ENCODE measurements at places on chromosomes 6 and 20. TPM values are rescaled to one million over a fixed set of nuclear protein-coding genes. Genes with fewer than 3 reads are reported as not detected.

The PPP1R3G gene
- total RNA-seq, result 0.94 TPM

The TBXT gene
- not detected for total RNA-seq

The PRRT1 gene
- not detected for total RNA-seq

The C6orf163 gene
- 0.58 TPM for total RNA-seq

The SEL1L2 gene
- not detected for total RNA-seq

The TP53TG5 gene
- not detected for total RNA-seq

The SLC13A3 gene
- 1.6 TPM for total RNA-seq

The MYLK2 gene
- total RNA-seq, result not detected

The SIRPB1 gene
- total RNA-seq, result 8.0 TPM

The TRAPPC3L gene
- not detected for total RNA-seq

The FOXS1 gene
- total RNA-seq, result not detected

The INSM1 gene
- total RNA-seq, result not detected

The C6orf141 gene
- 11.6 TPM for total RNA-seq

The SEMG1 gene
- not detected for total RNA-seq

The BNIP5 gene
- total RNA-seq, result not detected

The TGM3 gene
- total RNA-seq, result not detected

The EDN3 gene
- not detected for total RNA-seq

The MOXD1 gene
- total RNA-seq, result 28.5 TPM

- DNase-seq, result peak; percentile 54
Measured at GRCh38 chr6:41066867-41067304, 5.3 kb downstream of the OARD1 start.

GRCh38 chr20:9447182-9447581, 67.2 kb upstream of the LAMP5 start:
- no peak for DNase-seq

GRCh38 chr6:98041921-98042320, 758.9 kb upstream of the MMS22L start:
- DNase-seq, result no peak

- DNase-seq, result no peak
Measured at GRCh38 chr6:43060034-43060754, 763 bp downstream of the KLC4 start.

GRCh38 chr20:62739581-62740285, 31.1 kb downstream of the NTSR1 start:
- no peak for DNase-seq

- no peak for DNase-seq
Measured at GRCh38 chr6:126672649-126673048, 332.7 kb downstream of the CENPW start.

- no peak for DNase-seq
Measured at GRCh38 chr6:90759664-90760063, 172.8 kb upstream of the MAP3K7 start.

DNA sequence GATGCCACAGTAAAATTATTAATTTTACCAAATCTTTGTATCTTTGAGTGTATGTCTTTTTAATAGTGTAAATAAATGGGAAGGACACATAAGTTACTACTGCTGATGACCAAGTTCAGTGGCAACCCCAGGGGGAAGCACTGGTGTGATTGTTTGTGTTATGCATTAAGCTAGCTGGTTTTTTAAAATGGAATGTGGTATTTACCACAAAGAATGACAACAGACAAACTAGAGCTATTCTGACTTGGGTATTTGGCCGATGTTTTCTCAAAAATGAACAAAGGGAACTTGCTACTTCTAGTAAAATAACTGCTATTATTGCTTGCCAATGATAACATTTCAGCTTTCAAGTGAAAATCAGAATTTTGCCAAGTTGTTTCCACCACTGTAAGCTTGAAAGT, 2.9 kb downstream of the FNDC1 start:
- DNase-seq, result no peak

DNA sequence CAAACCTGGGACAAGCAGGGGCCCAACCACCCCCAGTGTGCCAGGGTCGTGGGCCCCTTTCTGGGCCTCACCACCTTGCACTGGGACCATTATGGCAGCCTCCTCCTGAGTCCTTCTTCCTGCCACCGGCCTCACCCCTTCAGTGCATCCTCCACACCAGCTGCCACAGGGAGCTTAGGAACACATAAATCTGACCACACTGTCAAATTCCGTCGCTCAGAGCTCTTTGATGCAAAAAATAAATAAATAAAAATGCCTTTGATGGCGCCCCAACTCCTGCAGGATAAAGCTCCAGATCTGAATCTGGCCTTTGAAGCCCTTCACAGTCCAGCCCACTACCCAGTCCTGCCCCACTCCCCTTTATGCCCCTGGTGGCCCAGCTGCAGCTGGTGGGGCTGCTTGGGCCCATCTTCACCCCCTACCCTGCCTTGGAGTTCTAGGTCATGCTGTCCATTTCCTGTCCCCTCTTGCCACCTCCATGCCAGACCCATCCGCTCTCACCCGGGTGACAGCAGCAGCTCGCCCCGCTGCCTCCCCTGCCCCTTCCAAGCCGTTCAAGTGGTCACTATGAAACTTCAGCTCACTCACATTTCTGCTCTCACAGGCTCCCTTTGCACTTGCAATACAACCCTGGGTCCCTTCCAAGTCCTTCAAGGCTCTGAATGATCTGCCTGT, 16.0 kb downstream of the MYH7B start:
- no peak for DNase-seq

DNA sequence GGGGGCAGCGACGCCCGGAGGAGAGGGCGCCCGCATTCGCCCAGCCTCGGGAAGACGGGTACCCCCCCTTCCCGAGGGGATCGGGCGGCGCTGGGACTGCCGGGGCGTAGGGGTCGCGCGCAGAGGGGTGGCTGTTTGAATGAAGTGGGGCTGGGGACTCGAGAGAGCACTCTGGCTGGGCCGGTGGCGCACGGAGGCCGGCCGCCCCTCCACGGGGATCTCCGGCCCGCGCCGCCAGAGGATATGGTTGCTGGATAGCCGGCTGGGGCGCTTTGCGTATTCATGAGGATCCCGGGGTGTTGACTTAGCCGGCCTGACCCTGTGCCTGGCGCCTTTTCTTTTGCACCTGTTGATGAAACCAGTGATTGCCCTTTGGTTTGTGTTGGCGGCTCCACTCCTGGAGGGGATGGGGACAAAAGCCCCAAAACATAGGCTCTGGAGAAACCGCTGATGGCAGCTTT, 469 bp downstream of the SYNJ2 start:
- no peak for DNase-seq

- no peak for DNase-seq
Measured at GRCh38 chr20:20497242-20497978, 129.5 kb downstream of the INSM1 start.

GRCh38 chr6:148242180-148242579, 100.5 kb upstream of the SASH1 start:
- DNase-seq, result no peak

GRCh38 chr20:10094566-10095173, 59.9 kb downstream of the ANKEF1 start:
- DNase-seq, result no peak

DNA sequence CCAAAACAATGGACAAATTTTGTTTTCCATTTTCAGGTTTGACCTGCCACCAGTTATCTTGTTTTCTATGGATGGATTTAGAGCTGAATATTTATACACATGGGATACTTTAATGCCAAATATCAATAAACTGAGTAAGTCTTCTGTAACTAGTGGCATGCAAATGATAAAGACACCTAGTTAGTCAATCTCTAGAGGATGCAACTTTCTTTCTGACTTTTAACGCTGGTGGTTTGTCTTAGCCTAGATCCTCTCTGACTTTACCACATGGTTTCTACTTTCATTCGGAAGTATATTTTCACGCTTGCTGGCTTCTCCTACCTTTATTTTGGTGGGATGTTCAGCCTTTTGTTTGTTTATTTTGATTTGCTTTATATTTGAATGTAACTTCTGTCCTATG, 21.2 kb downstream of the ENPP3 start:
- DNase-seq, result no peak

GRCh38 chr6:27544612-27545260, 71.8 kb upstream of the ZNF184 start:
- DNase-seq, result no peak

DNA sequence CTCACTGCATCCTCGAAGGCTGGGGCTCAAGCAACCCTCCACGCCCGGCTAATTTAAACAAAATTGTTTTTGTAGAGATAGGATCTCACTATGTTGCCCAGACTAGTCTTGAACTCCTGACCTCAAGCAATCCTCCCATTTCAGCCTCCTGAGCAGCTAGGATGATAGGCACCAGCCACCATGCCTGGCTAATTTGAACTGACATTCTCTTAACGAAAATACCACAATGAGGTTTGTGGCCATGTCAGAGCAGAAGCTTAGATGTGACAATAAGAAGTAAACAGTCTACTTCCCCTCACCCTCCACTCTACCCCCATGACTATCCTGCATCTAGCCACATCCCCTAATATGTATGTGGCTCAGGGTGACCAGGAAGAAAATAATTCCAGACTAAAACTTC, 74.8 kb upstream of the PLCB4 start:
- no peak for DNase-seq

GRCh38 chr6:111091987-111092386, 4.7 kb downstream of the SLC16A10 start:
- DNase-seq, result no peak

GRCh38 chr6:149754548-149754947, 5.0 kb downstream of the PCMT1 start:
- DNase-seq, result no peak

GRCh38 chr6:22146678-22146930, 150.2 kb downstream of the PRL start:
- DNase-seq, result no peak

GRCh38 chr6:155491421-155491820, 35.8 kb upstream of the NOX3 start:
- DNase-seq, result no peak

- DNase-seq, result no peak
Measured at GRCh38 chr20:11431621-11432020, 486.1 kb upstream of the BTBD3 start.

DNA sequence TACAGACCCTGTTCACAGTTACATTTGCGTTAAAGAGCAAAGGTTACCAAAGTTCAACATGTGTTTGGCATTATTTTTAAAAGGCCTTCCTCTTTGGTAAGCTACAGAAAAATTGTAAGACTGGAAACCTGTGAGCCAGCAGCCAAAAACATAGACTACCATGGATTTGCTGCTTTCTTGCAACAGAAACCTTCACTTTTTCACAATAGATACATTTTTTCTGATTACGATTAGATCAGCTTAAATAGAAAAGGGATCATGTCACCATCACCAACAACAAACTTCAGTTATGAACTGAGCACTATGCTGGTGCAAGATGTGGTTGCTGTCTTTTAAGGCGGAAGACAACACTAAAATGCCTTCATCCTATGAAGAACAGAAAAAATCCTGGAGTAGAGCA, 112.3 kb upstream of the MARCKS start:
- no peak for DNase-seq

- DNase-seq, result no peak
Measured at GRCh38 chr20:8128291-8129060, 3.6 kb upstream of the PLCB1 start.

DNA sequence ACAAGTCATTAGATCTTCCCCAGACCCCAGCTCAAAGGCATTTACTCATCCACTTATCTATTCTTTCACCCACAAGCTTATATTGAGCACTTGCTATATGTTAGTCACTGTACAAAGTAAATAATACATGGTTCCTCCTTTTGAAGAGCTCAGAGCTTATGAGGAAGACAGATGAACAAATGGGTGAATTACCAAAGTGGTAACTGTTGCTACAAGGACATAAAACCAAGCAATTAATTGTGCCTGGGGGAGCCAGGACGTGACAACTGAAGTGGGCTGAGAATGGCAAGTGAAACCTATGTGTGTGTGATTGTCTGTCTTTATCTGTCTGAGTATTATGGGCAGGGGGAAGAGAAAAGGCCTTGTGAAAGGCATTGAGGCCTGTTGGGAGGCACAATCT, 45.6 kb upstream of the AKIRIN2 start:
- DNase-seq, result no peak

GRCh38 chr6:166769648-166770047, 142.6 kb upstream of the RPS6KA2 start:
- no peak for DNase-seq

DNA sequence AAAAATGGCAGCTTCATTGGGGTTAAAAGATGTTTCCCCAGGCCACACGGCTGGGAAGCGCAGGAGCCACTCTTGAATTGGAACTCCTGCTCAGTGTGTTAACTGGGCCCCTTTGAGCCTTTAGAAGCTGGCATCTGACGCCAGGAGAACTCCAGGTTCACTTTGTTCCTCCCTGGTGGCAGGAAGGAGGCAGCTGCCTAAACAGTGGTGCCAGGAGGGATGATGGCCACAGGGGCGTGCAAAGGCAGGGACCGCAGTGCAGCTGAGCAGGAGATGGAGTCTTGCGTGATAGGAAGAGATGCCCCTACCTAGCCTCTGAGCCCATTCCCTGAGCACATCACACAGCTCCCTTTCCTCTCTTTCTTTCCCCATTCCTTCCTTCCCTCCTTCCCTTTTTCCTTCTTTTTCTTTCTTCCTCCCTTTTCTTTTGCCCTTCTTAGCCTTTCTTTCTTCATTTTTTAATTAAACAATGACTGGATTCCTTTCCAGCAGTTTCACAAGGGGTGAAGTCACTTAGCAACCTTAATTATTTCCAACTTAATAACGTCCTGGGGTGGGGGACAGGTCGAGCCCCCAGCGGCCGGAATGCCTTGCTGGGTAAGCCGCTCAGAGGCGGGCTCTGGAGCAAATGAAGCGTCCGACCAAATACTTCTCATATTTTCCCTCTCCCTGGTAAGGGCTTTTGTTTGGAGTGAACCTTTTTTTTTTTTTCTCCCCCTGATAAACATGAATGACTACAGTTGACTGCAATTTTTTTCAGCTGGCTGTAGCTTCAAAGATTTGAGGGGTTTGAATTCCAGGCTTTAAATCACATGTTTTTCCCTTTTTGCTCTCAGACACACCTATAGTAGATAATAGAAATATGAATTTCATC, 20.8 kb upstream of the BMP7 start:
- no peak for DNase-seq

All from epithelial cell of proximal tubule (primary cell).